Ovary (tissue), 10 donors: ENCODE measurements at places on chromosomes 1 and 21. TPM values are rescaled to one million over a fixed set of nuclear protein-coding genes. Genes with fewer than 3 reads are reported as not detected.

DNA sequence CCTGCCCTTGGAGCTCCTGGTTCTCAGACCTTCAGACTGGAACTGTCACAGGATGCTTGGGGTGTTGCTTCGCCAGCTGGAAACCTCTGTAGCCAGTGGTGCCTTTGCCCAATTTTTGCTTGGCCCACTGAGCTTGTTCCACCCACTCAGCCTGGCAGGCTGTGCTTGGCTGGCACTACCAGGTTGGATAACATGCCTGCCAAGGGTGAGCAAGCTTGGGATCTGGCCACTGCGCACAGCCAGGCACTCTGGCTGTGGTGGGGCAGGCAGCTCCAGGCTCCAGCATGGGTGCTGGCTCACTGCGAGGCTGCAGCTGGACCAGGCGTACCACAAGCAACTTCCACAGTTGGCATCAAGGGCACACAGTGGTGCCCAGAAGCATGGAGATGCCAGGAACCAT is 967.8 kb upstream of the NCAM2 start:
- H3K4me1 ChIP-seq = no peaks in the 10 kb centered on the region
- H3K27ac ChIP-seq = no peak overlapping the region
- no peaks in the 10 kb centered on the region for H3K27me3 ChIP-seq
- no peak overlapping the region for H3K4me3 ChIP-seq
- no peaks in the 10 kb centered on the region for H3K36me3 ChIP-seq
- DNase-seq = no peak

DNA sequence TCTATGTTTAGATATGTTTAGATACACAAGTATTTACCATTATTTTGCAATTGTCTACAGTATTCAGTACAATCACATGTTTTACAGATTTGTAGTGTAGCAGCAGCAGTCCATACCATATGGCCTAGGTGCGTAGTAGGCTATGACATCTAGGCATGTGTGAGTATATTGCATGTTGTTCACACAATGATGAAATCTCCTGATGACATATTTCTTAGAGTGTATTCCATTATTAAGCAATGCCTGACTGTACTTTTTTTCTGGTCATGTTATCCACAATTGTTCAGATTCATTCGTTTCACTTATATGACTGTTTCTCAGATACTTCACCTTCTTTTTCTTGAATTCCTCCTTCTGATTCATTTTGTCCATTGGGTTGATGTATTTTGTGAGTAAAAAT is 9.9 kb upstream of the BACE2 start:
- H3K4me1 ChIP-seq = no peaks in the 10 kb centered on the region
- H3K27ac ChIP-seq = no peak overlapping the region
- H3K27me3 ChIP-seq = no peaks in the 10 kb centered on the region
- DNase-seq = no peak
- H3K4me3 ChIP-seq = no peak overlapping the region

GRCh38 chr21:33775100-33775828 is 133.0 kb downstream of the ITSN1 start:
- no peak for DNase-seq
- H3K36me3 ChIP-seq = no peaks in the 10 kb centered on the region
- H3K27me3 ChIP-seq = no peaks in the 10 kb centered on the region
- H3K27ac ChIP-seq = no peak overlapping the region

- H3K4me3 ChIP-seq = peak overlapping the region; percentile 37
- H3K36me3 ChIP-seq = no peaks in the 10 kb centered on the region
- H3K27ac ChIP-seq = peak overlapping the region; percentile 6
- peaks cover 21% of the 10 kb centered on the region for H3K4me1 ChIP-seq
- no peak for DNase-seq
- H3K27me3 ChIP-seq = no peaks in the 10 kb centered on the region
Observed at GRCh38 chr1:2547210-2548067, 8.7 kb upstream of the TNFRSF14 start.

Gene SMIM12
- 32.3 TPM for total RNA-seq

DNA sequence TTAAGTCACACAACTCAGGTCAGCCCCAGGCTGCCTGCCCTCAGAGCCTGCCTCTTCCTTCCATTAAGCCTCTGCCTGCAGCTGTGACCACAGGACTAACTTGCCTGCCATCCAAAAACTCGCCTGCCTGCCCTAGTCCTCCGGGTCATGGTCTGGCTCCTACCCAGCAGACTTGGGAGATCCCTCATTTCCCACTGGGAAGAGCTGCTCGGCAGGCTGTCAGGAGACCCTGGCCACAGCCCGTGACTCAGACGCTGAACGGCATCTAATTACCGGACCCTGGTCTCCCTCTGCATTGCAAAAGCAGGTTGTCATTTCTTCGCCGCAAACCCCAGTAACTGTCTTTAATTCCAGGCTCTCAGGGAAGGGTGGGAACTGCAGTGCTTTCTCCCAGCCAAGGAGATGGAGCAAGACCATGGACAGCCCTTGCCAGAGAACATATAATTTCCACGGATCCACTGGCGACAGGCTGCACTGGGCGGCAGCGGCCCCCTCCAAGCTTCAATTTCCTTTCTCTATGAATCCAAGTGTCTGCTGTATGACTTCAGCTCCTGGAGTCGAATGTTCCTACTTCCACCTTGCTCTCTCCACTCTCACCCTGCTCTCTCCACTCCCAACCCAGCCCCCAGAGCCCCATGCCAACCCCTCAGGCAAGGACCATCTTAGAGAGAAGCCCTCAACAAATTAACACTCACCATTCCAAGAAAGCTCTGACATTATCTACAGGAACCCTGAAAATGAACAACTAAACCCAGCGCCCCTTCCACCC is 20.4 kb downstream of the OLFML2B start:
- H3K27ac ChIP-seq = no peak overlapping the region
- no peaks in the 10 kb centered on the region for H3K36me3 ChIP-seq
- H3K4me3 ChIP-seq = no peak overlapping the region
- H3K27me3 ChIP-seq = no peaks in the 10 kb centered on the region

Gene RGS13
- total RNA-seq = not detected

DNA sequence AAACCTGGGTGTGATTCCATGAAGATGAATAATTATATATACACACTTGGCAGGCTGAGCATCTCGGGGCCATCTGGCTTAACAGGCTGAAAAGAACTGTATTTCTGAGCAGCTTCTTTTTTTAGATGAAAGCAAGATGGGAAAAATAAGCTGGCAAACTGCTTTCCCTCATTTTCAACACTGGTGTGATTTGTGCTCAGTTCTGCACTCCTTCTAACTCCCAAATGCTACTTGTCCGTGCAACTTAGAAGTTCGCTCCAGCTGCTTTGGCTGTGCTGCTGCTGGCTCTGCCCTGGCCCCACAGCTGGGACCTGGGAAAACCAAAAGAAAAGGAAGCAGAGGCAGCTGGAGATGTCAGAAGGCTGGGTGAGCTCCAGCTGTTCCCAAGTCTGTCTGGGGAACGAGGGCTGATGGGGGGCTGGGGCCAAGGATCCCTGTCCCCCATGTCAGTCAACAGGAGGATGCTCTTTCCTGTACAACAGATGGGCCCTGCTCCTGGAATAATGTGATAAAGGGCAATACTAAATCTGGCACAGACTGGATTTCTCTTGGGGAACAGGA is 44.9 kb downstream of the PAFAH2 start:
- H3K36me3 ChIP-seq = no peaks in the 10 kb centered on the region
- H3K4me1 ChIP-seq = peaks cover 2% of the 10 kb centered on the region
- no peak overlapping the region for H3K27ac ChIP-seq
- H3K27me3 ChIP-seq = no peaks in the 10 kb centered on the region

Gene ILF2
- 133 TPM for total RNA-seq

GRCh38 chr1:228297822-228298221 is 90.0 kb downstream of the OBSCN start:
- H3K4me1 ChIP-seq = no peaks in the 10 kb centered on the region
- H3K27ac ChIP-seq = no peak overlapping the region

Gene ZNF593OS
- not detected for total RNA-seq

- no peaks in the 10 kb centered on the region for H3K4me1 ChIP-seq
- H3K27ac ChIP-seq = no peak overlapping the region
- H3K27me3 ChIP-seq = no peaks in the 10 kb centered on the region
- DNase-seq = no peak
- H3K36me3 ChIP-seq = no peaks in the 10 kb centered on the region
Observed at GRCh38 chr1:219460896-219461815, 151.7 kb downstream of the ZC3H11B start.

GRCh38 chr1:3734602-3735001 is 17.6 kb upstream of the CCDC27 start:
- no peaks in the 10 kb centered on the region for H3K27me3 ChIP-seq
- H3K36me3 ChIP-seq = no peaks in the 10 kb centered on the region
- H3K4me1 ChIP-seq = peaks cover 2% of the 10 kb centered on the region
- H3K27ac ChIP-seq = no peak overlapping the region

- peaks cover 4% of the 10 kb centered on the region for H3K4me1 ChIP-seq
- no peak overlapping the region for H3K4me3 ChIP-seq
- no peaks in the 10 kb centered on the region for H3K36me3 ChIP-seq
- no peak overlapping the region for H3K27ac ChIP-seq
- DNase-seq = no peak
Observed at GRCh38 chr1:10515976-10516750, 41.4 kb downstream of the PEX14 start.

DNA sequence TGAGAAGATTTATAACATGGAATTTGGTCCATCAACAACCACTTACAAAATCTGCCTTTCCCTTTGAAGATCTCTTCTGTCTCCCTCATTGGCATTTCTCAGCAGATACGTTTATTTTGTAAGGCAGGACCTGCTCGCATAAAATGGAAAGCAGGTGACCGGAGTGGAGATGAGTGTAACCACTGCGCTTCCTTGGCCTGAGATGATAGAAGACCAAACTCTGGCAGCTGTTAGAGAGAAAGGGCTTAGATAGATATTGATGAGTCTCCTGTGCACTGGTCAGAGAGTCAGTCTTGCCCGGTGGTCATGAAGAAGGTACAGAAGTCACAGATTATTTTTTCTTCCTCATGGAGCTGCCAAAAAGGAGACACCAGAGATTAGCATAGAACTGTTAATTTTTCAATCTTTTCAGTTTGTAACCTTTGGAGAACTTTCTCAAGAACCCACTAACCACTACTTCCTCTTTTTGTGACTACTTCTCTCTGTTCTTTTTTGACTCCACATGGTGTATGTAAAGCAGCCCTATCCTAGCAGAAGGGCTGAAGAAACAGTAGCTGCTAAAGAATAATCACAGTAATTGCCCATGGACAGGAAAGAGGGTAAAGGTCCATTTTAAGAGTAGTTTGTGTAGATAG is 47.6 kb downstream of the FCRL3 start:
- H3K36me3 ChIP-seq = no peaks in the 10 kb centered on the region
- H3K4me1 ChIP-seq = no peaks in the 10 kb centered on the region
- no peak for DNase-seq
- no peak overlapping the region for H3K27ac ChIP-seq
- H3K27me3 ChIP-seq = no peaks in the 10 kb centered on the region

- no peaks in the 10 kb centered on the region for H3K36me3 ChIP-seq
- no peak overlapping the region for H3K27ac ChIP-seq
- H3K4me3 ChIP-seq = no peak overlapping the region
- no peaks in the 10 kb centered on the region for H3K4me1 ChIP-seq
- no peak for DNase-seq
Observed at GRCh38 chr1:163777205-163777604, 455.5 kb downstream of the NUF2 start.

Gene LPAR3
- 0.20 TPM for total RNA-seq

Gene MPC2
- total RNA-seq = 22.1 TPM

GRCh38 chr1:157137046-157137407 is 1.2 kb downstream of the ETV3 start:
- no peak for DNase-seq
- peaks cover 4% of the 10 kb centered on the region for H3K4me1 ChIP-seq
- H3K27me3 ChIP-seq = no peaks in the 10 kb centered on the region

- DNase-seq = no peak
- no peak overlapping the region for H3K27ac ChIP-seq
- no peaks in the 10 kb centered on the region for H3K4me1 ChIP-seq
- H3K36me3 ChIP-seq = no peaks in the 10 kb centered on the region
- no peak overlapping the region for H3K4me3 ChIP-seq
Observed at GRCh38 chr1:58695206-58695605, 4.7 kb downstream of the MYSM1 start.

GRCh38 chr21:28910280-28910887 is 82.3 kb downstream of the LTN1 start:
- DNase-seq = no peak
- H3K4me1 ChIP-seq = no peaks in the 10 kb centered on the region
- H3K27me3 ChIP-seq = no peaks in the 10 kb centered on the region
- H3K27ac ChIP-seq = no peak overlapping the region

DNA sequence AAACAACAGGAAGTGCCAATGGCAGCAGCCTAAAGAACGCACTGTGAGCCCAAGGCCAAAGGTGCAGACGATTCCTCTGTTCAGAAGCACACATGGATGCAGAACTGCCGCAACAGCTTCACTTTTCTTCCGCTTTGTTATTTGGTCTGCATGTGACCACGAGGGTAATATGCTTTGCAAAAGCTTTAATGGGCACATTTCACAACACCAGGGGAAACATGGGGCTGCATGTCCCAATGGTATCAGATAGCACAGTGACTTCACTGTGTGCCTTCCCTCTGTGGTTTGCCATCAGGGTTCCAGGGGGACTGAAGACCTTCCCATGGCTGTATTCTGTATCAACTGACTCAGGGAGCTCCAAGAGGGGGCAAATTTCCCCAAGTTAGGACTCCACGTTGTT is 28.3 kb downstream of the THAP3 start:
- no peaks in the 10 kb centered on the region for H3K36me3 ChIP-seq
- H3K27ac ChIP-seq = no peak overlapping the region
- H3K4me1 ChIP-seq = no peaks in the 10 kb centered on the region
- H3K27me3 ChIP-seq = no peaks in the 10 kb centered on the region

DNA sequence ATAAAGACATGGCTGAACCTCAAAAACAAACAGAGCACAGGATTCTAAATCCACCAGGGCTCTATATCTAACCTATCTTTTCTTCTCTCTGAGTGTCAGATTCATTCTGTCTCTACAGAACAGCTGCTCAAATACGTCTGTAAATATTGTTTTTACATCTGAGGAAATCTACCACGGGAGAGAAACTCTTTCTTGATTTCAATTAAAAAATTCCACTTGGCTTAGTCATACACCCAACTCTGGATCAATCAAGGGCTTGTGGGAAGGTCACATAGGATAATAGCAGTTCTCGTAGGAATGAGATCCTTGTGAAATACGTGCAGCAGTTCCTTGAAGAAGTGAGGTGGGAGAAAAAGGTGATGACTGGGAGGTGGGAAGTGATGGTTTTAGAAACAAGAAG is 1355.7 kb upstream of the ADGRL2 start:
- no peaks in the 10 kb centered on the region for H3K36me3 ChIP-seq
- H3K27ac ChIP-seq = no peak overlapping the region
- no peak for DNase-seq
- no peak overlapping the region for H3K4me3 ChIP-seq
- no peaks in the 10 kb centered on the region for H3K27me3 ChIP-seq
- H3K4me1 ChIP-seq = no peaks in the 10 kb centered on the region

- no peaks in the 10 kb centered on the region for H3K27me3 ChIP-seq
- no peaks in the 10 kb centered on the region for H3K36me3 ChIP-seq
- no peaks in the 10 kb centered on the region for H3K4me1 ChIP-seq
- no peak overlapping the region for H3K4me3 ChIP-seq
- DNase-seq = no peak
- no peak overlapping the region for H3K27ac ChIP-seq
Observed at GRCh38 chr1:207031632-207032264, 808 bp downstream of the C1orf116 start.

Gene GPA33
- total RNA-seq = 0.30 TPM

- DNase-seq = no peak
- H3K27ac ChIP-seq = no peak overlapping the region
- no peaks in the 10 kb centered on the region for H3K36me3 ChIP-seq
- no peaks in the 10 kb centered on the region for H3K27me3 ChIP-seq
- no peak overlapping the region for H3K4me3 ChIP-seq
- no peaks in the 10 kb centered on the region for H3K4me1 ChIP-seq
Observed at GRCh38 chr1:152933196-152933595, 13.8 kb upstream of the SPRR5 start.

Gene S100A9
- total RNA-seq = 8.8 TPM
